ENCODE measurements at places on chromosomes 7 and 10.

GRCh38 chr7:74263399-74264120 lies 9.4 kb upstream of the RFC2 start:
- no peak for DNase-seq

GRCh38 chr7:74207586-74207985 lies 2.2 kb upstream of the LAT2 start:
- no peak for DNase-seq

GRCh38 chr7:22663721-22664120 lies 63.3 kb upstream of the IL6 start:
- no peak for DNase-seq

DNA sequence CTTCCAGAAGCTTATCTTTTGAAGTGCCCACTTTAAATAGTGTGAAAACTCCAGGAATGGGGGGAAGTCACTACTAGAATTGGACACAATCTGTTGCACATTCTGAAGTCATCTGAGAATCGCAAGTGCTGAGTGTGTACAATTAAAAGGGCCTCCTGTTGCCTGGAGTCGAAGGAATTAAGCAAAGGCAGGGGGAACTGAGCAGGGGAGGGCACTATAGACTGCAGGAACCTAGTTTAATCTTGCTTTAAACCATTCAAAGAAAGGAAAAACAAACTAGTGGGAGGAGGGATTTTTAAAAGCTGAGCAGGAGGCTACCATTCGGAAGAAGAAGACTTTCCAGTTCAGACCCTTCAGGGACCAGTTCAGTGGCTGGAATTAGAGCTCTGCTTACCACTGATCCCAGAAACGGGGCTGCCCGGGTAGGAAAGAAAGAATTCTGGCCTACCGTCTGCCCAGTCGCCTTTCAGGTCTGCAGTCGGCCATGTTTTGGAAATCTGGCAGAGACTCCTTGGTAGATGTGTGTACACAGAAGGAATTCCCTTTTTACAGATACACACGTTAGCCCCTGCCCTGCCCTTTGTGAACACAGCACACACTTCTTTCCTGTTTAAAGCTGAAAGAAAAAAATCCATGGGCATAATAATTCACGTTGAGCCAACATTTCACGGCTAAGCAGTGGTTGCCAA lies 610.6 kb upstream of the FOXK1 start:
- DNase-seq: no peak

GRCh38 chr7:128362670-128363069 lies 1.2 kb upstream of the PRRT4 start:
- no peak for DNase-seq

DNA sequence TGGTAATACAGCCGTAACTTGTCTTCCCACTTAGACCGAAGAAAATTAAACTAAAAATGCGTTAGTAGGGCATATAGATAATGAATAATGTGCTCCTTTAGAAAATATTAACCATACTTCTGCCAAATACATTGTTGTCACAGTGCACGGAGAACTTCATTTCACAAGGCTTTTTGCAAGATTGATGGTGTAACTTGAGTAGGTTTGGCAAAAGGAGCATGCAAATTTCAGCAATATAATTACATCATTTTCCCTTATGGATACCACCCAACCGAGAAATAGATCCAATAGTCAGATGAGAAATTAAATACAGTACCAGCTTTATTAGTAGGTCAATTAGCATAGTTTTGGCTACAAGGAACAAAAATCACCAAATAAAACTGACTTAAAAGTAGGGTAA lies 792.6 kb upstream of the C7orf33 start:
- DNase-seq: peak; percentile 23

DNA sequence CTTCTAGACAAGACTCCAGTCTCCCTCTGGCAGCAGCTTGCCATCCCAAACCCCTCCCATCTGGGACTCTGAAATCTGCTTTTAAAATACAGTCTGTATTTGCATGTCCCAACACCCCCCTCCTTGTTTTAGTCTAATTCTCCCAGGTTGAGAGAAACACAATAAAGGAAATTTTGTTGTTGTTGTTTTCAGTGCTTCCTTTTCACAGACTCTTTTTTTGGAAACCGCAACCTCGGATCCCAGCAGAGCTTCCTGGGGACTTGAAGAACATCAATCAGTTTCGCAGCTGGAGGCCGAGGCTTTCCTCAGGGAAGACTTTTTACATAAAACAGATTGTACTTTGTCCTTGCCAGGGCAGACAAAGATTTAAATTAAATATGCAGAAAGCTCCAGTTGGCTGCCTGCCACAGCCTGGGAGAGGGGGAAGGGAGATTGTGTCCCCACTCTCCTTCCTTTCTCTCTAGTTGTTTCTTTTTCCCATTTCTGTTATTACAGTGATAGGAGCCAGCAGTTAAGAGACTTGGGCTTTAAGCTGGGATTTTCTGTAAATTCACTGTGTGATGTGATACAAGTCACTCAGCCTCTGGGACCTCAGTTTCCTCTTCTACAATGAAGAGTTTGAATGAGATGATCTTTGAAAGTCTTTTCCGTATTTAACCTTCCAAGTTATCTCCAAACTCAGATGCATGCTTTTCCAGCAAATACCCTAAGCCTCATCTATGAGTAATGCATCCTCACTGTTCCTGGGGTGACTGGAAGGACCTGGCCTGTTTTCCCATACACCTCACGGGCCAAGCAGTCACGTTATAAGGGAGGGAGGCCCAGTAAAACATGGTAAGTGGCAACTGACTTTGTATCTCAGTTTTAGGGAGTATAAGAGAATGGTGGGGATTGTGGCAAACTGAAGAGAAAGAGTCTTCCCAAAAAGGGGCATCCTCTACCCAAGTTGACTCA lies 192.3 kb downstream of the REEP3 start:
- peak; percentile 82 for DNase-seq

GRCh38 chr10:127947211-127947610 lies 40.3 kb downstream of the PTPRE start:
- no peak for DNase-seq

GRCh38 chr10:31678575-31679516 lies 249.8 kb downstream of the ARHGAP12 start:
- DNase-seq: no peak

- DNase-seq: no peak
Measured at GRCh38 chr7:86788948-86789347, 145.2 kb downstream of the GRM3 start.

GRCh38 chr10:87507879-87508483 lies 3.3 kb downstream of the MINPP1 start:
- DNase-seq: no peak

DNA sequence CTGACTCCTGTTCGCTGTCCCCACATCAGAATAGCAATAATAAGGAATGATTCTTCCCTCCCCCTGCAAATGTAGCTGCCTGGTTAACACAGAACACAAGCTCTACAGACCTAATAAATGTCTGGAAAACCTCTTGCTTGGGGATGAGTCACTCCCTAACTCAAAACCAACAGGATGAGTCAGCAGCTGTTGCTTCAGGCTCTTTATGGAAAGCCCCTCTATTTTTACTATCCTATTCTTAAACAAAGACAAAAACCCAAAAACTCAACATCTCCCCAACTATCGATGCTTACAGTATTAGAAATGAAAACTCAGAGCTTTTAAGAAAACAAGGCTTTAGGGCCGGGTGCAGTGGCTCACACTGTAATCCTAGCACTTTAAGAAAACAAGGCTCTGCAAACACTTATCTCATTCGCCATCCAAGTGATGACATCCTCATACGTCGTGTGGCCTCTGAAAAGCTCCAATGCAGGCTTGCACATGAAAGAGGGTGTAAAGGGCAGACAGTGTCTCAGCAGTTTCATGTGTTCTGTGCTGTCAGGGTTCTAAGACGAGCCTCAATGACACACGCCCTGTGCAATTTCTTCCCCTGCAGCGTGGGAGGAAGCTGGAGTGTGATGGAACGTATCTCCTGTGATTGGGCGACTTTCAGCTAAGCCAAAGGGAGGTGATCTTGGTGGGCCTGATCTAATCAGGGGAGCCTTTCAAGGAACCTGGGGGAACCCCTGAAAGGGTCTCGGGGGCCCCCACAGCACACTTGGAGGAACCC lies 70.1 kb downstream of the AMZ1 start:
- no peak for DNase-seq

DNA sequence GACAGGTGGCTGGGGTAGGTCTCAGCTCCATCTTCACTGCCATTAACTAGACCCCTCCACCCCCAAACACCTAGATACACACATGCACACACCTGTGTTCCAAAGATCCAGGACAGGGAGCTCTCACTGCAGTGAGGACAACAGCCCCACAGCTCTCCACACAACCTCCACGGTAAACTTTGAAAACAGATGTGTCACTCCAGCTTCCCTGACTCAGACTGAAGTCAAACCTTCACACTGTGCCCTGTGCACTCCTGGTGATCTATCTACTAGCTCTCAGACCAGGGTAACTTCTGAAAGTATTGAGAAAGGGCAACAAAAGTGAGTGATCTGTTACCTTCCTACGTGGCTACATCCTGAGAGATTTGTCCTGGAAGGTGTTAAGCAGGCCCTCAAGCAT lies 519.8 kb downstream of the XPNPEP1 start:
- DNase-seq: no peak

DNA sequence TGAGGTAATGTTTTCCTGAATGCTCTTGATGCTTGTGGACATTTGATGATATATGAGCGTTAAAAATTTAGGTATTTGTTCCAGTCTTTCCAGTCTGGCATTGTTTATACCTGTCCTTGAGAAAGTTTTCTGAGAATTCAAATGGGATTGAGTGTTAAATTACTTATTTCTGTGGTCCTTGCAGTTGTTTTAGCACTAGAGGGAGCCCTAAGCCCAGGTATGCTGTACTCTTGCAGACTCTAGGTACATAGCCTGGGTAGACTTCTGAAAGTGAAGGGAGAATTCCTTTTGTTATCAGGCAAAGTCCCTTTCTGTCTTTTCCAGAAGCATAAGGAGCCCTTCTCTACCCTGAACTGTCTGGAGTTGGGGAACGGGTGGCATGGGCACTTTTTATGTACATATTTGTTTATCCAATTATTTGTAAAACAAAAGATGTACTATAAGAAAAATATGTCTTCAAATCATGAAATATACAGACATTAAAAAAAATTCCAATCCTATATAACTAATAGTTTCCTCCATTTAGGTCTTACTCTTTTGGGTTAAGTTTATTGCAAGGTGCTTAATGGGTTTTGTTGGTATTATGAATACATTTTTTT lies 262.1 kb downstream of the ATRNL1 start:
- DNase-seq: peak; percentile 63

GRCh38 chr7:24812305-24812945 lies 55.2 kb upstream of the GSDME start:
- no peak for DNase-seq

- DNase-seq: no peak
Measured at GRCh38 chr7:43535810-43536585, 46.9 kb upstream of the STK17A start.

DNA sequence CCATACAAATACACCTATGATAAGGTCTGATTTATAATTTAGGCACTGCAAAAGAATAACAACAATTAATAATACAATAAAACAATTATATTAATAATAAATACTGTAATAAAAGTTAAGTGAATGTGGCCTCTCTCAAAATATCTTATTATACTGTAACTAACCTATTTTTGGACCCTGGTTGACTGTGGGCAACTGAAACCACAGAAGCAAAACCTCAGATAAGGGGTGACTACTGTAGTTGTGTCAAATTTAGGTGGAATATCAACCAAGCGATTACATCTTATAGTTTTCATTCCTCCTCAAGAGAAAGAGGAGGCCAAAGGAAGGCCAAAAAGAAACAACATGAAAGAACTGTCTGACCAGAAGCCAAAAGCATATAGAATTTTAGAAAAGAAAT lies 103.9 kb downstream of the SKAP2 start:
- no peak for DNase-seq

GRCh38 chr7:5625938-5626337 lies 155.5 kb downstream of the RNF216 start:
- no peak for DNase-seq

- DNase-seq: no peak
Measured at GRCh38 chr10:131649617-131650016, 251.2 kb upstream of the PPP2R2D start.

DNA sequence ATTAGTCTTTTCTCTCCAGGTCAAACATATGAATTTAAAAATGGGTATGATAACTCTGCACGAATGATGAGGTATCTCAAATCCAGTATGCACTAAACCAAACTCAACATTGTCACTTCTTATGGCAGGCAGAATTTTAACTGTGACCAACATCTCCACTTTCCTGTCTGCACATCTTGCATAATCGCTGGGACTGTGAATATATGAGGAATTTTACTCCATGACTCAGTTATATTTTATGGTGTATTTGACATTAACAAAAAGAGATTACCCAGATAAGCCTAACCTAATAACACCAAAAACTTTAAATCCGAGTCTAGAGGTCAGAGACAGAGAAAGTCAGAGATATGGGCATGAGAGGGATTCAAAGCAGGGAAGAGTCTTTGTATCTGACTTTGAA lies 454.5 kb upstream of the SEMA3D start:
- DNase-seq: no peak

DNA sequence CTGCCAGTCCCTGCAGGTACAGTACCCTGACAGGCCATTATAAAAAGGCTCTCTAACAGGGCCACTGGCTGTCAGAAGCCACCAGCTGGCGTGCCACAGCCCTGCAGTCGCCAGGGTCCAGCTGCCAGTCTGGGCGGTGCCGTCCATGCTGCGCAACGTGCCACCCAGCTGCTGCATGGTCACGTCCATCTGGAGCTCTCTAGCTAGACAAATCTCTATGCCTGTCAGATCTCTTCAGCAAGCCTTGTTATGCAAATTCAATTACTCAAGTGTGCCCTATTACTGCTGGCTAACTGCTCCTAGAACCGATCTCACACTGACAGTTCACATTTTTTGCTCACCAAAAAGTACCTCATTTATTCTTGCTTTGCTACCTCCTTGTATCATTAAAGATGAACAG lies 75.9 kb downstream of the HIBADH start:
- no peak for DNase-seq

- DNase-seq: no peak
Measured at GRCh38 chr7:103929901-103930311, 59.6 kb downstream of the RELN start.

- no peak for DNase-seq
Measured at GRCh38 chr10:11150879-11151415, 133.3 kb downstream of the CELF2 start.

DNA sequence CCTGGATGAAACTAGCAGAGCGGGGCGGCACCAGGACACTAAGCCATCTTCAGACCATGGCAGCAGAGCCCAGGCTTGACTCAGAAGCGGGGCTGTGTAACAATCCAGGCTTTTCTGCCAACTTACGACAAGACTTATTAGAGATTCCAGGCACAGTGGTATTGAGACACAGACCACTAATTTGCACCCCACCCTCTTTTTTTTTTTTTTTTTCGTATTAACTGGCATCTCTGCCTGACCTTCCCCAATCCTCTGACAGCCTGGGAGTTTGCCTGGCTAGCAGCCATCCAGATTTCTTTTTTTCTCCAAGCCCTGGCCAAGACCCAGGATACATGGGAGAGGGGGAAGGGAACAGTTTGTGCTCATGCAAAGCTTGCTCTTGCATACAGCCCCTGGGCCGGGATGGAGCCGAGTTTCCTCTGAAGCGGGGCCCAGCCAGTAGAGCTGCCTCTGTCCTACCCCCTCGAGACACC lies 182.4 kb downstream of the PLXNA4 start:
- DNase-seq: no peak

GRCh38 chr10:7886056-7886455 lies 67.8 kb downstream of the TAF3 start:
- no peak for DNase-seq

GRCh38 chr7:158704524-158705233 lies at the start of gene NCAPG2:
Gene NCAPG2 (minus strand): TSS chr7:158704804. CDS start chr7:158701899, 2,905 bp downstream.
- peak; percentile 95 for DNase-seq
